ENCODE measurements at places on chromosomes 7 and 10.

- no peak for DNase-seq
These were observed 29.8 kb upstream of the FGFR2 start for GRCh38 chr10:121627876-121628581.

GRCh38 chr10:15385552-15386455 is 14.7 kb upstream of the FAM171A1 start:
- DNase-seq = no peak

- no peak for DNase-seq
These were observed 1149.2 kb upstream of the CELF2 start for GRCh38 chr10:9868499-9868898.

DNA sequence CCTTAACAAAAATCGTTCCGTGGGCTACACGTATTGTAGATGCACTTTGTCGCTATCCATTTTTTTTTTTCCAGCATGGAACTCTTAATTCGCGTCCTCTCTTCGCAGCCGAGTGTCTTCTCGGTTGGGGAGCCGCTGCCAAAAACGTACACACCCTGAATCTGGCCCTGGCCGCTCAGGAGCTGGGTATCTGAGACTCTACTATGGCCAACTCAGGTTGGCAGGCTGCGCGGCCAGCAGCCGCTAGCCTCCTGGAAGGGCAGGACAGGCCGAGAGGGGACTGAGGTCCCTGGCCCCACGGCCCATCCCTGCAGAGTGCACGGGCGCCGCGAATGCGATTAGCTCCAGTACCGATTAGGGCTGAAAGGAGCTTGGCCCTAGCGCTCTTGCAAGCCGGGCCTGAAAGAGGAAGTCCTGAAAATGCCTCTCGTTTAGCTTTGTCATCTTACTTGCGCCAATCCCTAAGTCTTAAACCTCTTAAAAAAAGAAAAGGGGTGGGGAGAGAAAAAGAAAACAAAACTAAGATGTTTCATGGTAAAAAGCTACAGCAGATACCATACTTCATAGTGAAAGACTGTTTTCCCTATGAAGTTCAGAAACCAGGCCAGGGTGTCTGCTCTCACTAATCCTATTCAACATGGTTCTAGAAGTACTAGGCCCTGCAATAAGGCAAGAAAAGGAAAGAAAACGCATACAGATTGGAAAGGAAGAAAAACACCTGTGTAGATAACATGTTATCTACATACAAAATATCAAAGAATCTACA is 113.2 kb upstream of the RHEB start:
- DNase-seq = no peak

DNA sequence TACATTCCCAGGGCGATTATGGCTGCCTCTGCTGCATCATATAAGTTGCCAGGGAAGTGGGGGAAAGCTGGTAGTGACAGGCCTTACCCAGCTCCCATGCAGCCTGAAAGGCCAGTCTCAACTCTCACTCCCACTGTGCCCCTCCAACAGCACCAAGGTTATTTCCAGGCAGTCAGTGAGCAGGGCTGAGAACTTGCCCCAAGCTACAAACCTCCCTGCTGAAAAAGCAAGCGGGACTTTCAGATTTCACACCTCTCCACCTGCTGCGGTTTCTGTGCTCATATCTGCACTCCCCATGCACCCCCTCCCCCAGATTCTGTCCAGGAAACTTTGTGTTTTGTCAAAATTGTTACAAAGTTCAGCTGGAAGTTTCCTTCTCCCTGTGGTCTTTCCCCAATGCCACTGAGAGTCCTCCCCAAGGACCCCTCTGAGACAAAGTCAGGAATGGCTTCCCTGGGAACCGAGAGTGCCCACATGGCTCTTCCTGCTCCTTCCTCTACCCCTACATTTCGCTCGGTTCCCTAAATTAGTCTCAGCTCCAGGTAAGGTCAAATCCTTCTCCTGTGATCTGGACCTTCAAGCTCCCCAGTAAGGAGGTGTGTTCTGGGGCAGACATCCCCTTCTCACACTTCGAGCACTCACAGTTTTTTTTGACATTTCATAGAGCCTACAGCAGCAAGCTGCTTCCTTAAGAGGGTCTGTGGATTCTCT is 25.3 kb upstream of the WNT2 start:
- no peak for DNase-seq

DNA sequence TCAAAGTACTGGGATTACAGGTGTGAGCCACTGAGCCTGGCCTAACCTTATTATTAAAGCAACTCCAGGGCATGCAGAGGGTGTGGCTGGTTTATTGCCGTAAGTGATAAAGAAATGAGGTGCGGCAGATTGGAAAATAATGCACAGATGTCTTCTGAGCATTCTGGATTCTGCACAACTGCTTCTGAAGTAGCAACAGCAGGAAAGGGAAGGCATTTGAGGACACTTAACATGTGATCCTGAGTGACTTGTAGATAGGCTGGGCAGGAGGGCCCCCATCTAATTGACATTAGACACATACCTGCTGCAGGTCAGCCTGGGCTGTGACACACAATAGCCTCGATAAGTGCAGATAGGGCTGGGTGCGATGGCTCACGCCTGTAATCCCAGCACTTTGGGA is 5.6 kb downstream of the RHBDD2 start:
- DNase-seq = no peak

DNA sequence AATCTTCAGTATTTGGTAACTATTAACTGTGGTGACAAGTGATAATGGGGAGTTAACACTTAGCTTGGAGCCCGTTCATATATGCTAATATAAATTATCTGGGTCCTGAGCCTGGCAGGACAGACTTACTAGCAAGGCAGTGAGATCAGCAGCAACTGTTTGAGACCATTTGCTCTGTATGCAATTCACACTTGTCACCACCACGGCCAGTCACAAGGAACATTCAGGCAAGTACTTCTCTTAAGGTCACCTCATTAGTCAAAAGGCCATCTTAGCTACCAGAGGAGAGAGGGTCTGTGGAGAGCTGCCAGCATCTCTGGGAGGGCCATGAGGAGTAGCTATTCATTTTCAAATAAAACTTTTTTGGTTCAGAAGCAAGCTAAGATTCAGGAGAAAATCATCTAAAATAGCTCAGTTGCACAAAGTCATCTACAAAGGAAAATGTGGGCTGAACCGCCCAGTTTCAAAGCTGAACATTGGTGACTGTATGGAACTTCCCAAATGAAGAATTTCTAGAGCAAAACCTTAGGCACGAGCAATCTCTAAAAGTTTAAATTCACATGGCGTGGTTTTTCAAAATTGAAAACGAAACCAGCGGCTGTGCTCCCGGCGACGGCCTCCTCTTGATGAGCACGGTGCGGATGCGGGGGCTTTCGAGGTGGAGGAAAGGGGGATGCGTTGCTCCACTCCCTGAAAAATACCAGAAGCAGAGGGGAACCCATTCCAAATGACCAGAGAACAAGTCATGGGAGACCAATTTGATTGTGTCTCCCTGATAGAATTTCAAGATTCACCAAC is 233.5 kb upstream of the MGMT start:
- DNase-seq = no peak

DNA sequence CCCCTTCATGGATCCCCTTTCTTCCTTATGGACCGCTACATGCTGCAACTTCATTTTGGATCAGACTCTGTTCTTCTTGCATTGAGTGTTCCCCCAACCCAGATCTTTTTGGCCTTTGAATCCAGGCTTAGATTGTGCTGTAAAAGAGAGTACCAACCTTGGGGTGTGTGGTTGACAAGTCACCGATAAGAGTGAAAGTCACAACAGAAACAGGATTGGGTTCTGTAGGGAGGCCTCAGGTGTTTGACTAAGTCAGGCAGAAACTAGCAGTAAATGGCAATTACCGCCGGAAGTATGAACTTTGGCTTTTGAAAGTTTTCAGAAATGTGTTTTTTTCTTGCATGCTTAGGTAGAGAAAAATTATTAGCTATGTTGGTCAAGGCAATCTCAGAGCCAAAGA is 89.3 kb downstream of the TMEM106B start:
- no peak for DNase-seq

DNA sequence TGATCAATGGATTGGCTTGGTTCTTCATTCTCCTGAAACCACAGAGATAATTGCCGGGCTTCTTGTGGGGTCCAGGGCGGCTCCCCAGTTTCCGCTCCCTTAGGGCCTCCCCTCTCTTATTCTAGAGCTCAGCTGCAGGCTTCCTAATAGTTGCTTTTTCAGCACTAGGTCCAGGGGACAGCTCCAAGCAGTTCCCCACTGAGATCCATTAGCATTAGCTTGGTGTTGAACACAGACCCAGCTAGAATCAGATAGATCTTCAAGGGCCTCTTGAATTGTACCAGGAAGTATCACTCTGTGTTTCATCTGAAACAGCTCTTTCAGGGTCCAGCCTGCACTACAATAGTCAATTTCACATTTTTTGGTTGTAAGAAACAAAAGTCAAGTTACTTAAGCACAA is 238.7 kb downstream of the SEC23IP start:
- no peak for DNase-seq

DNA sequence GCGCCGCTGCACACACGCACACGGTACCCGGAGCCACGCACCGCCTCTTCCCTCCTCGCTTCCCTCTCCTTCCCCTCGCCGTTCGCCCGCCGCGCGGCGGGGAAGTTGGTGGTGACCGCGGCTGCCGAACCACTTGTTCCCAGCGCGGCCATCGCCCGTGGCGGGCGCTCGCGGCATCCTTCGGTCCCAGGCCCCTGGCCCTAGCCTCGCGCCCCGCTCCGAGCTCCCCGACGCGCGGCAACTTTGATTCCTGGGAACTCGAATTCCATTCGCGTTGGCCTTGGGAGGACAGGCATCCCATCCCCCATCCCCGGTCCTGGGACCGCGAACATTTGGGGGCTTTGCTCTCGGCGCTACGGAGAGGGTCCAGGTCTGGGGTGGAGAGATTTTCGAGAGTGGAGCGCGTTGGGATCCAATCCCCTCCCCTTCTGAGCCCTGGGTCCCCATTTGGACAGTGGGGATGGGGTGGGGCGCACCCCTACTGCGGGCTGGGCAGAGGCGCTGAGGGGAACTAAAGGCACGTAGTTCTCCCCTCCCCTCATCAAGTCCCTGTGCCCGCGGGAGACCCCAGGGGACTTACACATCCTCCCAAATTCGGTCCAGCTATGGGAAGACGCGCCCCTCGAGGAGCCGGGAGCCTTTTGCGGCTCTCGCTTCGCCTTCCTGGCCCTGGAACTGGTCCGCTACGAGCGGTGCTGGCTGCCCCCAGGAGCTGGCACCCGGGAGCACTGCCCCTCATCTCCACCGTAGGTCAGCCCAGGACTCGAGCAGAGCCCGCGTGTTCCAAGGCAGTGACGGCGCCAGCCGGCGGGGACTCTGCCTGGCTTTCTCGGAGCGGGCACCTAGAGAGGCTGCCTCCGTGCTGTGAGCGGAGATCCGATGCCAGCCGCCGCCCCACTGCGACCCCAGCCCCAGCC is 834 bp downstream of the CDH23 start:
- DNase-seq = no peak
